ENCODE measurements at places on chromosomes 7 and 10.

DNA sequence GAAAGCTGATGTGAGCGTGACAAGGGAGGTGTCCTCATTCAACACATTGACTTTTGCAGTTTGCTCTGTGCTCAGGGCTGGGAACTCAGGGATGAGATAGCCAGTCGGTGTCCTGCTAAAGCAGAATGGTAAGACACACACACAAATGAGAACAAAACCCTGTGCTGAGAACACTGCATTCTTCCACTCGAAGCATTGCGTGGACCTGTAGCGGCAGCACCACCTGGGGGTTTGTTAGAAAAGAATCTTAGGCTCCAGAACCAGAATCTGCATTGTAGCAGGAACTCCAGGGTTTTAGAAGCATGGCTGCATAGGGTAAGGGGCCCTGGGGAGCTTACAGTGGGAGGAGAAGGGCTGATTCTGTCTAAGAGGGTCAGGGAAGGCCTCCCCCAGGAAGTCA lies 21.5 kb upstream of the OGDHL start:
- no peaks in the 10 kb centered on the region for H3K4me1 ChIP-seq
- no peak overlapping the region for H3K4me3 ChIP-seq
- H3K27ac ChIP-seq: no peak overlapping the region
- peaks cover 2% of the 10 kb centered on the region for H3K27me3 ChIP-seq
- no peaks in the 10 kb centered on the region for H3K36me3 ChIP-seq
- no peak for DNase-seq

- no peaks in the 10 kb centered on the region for H3K27me3 ChIP-seq
- peak overlapping the region; percentile 88 for H3K27ac ChIP-seq
- peaks cover 63% of the 10 kb centered on the region for H3K4me1 ChIP-seq
- H3K4me3 ChIP-seq: peak overlapping the region; percentile 75
- no peak for DNase-seq
Observed at GRCh38 chr7:55570939-55571338, 1.4 kb downstream of the VOPP1 start.

DNA sequence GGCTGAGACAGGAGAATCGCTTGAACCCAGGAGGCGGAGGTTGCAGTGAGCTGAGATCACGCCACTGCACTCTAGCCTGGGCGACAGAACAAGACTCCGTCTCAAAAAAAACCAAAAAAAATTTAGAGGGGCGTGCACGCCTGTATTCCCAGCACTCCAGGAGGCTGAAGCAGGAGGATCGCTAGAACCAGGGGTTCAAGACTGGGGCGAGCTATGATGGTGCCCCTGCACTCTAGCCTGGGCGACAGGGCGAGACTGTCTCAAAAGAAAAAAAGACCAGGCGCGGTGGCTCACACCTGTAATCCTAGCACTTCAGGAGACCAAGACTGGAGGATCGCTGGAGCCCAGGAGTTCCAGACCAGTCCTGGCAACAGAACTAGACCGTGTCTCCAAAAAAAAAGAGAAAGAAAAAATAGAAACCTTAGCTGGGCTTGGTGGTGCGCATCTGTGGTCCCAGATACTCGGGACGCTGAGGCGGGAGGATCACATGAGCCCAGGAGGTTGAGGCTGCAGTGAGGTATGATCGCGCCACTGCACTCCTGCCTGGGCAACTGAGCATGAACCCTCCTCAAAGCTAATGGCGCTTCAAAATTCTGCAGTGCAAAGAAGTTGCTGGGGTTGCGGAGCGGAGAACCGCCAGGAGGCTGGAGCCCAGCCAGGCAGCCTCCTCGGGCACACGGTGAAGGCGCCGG lies 382 bp upstream of the MBLAC1 start:
- H3K4me3 ChIP-seq: peak overlapping the region; percentile 68
- peaks cover 4% of the 10 kb centered on the region for H3K36me3 ChIP-seq
- peak overlapping the region; percentile 82 for H3K27ac ChIP-seq
- no peak for DNase-seq
- peaks cover 35% of the 10 kb centered on the region for H3K4me1 ChIP-seq
- no peaks in the 10 kb centered on the region for H3K27me3 ChIP-seq

- H3K27ac ChIP-seq: peak overlapping the region; percentile 34
- H3K36me3 ChIP-seq: no peaks in the 10 kb centered on the region
- no peak overlapping the region for H3K4me3 ChIP-seq
Observed at GRCh38 chr10:86799188-86799845, 42.9 kb downstream of the BMPR1A start.

GRCh38 chr10:63384001-63384400 lies 81.8 kb downstream of the JMJD1C start:
- H3K27me3 ChIP-seq: no peaks in the 10 kb centered on the region
- no peak for DNase-seq
- H3K36me3 ChIP-seq: no peaks in the 10 kb centered on the region
- no peaks in the 10 kb centered on the region for H3K4me1 ChIP-seq
- no peak overlapping the region for H3K4me3 ChIP-seq

DNA sequence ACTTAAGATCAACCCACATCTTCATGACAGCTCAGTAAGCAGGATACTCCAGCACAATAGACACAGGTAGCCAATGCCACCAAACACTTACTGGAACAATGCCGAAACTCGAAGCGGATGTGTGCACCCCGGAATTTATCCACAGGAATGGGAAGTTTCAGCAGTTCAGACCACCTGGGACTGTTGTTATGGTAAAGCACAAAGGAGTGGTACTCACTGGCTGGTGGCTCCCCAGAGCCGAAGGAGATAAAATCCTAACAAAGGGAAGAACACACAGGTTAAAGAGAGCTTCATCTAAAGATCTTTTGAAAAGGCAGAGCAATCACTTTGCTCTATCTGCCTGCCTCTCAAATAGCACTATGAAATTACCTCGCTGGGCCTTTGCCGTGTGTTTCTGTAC lies 305.9 kb downstream of the DOCK4 start:
- H3K4me1 ChIP-seq: no peaks in the 10 kb centered on the region
- H3K27me3 ChIP-seq: no peaks in the 10 kb centered on the region
- H3K36me3 ChIP-seq: peaks cover 5% of the 10 kb centered on the region
- H3K4me3 ChIP-seq: no peak overlapping the region
- H3K27ac ChIP-seq: no peak overlapping the region

DNA sequence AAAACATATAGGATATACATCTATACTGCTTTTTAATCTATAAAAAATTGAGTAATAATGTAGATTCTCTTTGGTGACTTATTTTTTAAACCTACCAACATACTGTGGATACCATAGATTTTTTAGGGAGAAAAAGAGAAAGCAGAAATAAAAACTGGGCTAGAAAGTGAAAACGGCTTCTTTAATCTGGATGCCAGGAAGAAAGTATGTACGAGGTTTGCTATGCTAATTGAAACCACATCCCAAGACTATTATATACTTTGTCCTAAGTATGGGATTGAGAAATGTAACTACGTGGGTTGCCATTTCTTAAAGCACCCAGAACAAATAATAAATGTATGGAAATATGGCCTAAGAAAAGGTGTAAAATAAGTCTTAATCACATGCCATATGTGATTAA lies 129.0 kb upstream of the NFE2L3 start:
- no peak overlapping the region for H3K27ac ChIP-seq
- no peaks in the 10 kb centered on the region for H3K4me1 ChIP-seq
- H3K36me3 ChIP-seq: no peaks in the 10 kb centered on the region
- no peaks in the 10 kb centered on the region for H3K27me3 ChIP-seq

GRCh38 chr10:110601581-110601980 lies 34.1 kb downstream of the SMC3 start:
- no peaks in the 10 kb centered on the region for H3K4me1 ChIP-seq
- H3K27me3 ChIP-seq: no peaks in the 10 kb centered on the region
- H3K36me3 ChIP-seq: peaks cover 64% of the 10 kb centered on the region
- H3K27ac ChIP-seq: no peak overlapping the region

GRCh38 chr7:3432911-3433310 lies 131.9 kb downstream of the SDK1 start:
- H3K4me3 ChIP-seq: no peak overlapping the region
- H3K36me3 ChIP-seq: no peaks in the 10 kb centered on the region
- H3K27ac ChIP-seq: no peak overlapping the region

- H3K36me3 ChIP-seq: no peaks in the 10 kb centered on the region
- H3K27me3 ChIP-seq: no peaks in the 10 kb centered on the region
- no peak for DNase-seq
- peaks cover 45% of the 10 kb centered on the region for H3K4me1 ChIP-seq
- H3K27ac ChIP-seq: no peak overlapping the region
- H3K4me3 ChIP-seq: no peak overlapping the region
Observed at GRCh38 chr7:148708026-148708885, 9.6 kb downstream of the CUL1 start.

DNA sequence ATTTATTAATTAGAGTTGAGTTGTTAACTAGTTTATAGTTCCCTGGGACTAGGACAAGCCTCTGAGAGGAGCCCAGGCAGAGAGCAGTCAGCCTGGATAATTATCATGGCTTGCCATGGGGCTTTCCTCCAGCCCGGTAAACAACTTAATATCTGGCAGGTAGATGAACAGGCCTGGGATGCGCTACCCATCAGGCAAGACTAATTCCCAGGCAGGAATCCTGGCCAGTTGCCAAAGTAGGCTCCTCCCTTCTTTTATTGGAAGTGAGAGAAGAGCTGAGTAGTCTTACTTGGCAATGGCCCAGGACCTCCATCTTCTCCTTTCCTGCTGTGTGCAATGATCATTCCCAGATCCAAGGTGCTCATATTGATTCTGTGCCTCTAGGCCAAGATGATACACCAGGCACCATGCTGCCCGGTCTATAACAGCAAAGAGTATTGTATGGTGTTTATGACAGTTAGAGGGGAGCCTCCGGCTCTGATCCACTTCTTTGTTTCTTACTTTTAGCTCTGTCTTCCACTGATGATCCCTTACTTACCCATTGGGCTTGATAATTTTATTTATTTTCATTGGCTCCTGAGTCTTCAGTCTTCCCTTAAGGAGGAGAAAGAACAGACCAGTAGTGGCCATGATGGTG lies 408.7 kb downstream of the REEP3 start:
- H3K36me3 ChIP-seq: no peaks in the 10 kb centered on the region
- DNase-seq: no peak
- no peak overlapping the region for H3K4me3 ChIP-seq
- H3K27me3 ChIP-seq: no peaks in the 10 kb centered on the region
- no peaks in the 10 kb centered on the region for H3K4me1 ChIP-seq

GRCh38 chr7:17446340-17446739 lies 147.9 kb downstream of the AHR start:
- no peaks in the 10 kb centered on the region for H3K36me3 ChIP-seq
- no peak overlapping the region for H3K4me3 ChIP-seq
- H3K27ac ChIP-seq: no peak overlapping the region
- no peaks in the 10 kb centered on the region for H3K27me3 ChIP-seq
- no peaks in the 10 kb centered on the region for H3K4me1 ChIP-seq
- DNase-seq: no peak

DNA sequence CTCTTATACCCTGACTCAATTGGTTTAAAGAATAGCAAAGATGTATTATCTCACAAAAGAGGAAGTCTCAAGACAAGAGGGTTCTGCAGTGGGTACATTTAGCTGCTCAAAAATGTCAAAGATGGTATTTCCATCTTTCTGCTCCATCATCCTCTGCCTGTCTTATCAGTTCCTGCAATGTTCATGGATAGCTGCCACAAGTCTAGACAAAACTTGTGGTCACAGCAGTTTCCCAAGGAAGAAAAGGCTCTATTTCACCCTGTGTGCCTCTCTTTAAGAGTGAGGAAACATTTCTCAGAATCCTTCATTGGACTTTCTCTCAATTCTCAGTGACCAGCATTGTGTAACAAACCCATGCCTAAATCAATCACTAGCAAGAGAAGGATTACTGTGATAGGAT lies 634.2 kb upstream of the AUTS2 start:
- H3K27me3 ChIP-seq: no peaks in the 10 kb centered on the region
- no peaks in the 10 kb centered on the region for H3K4me1 ChIP-seq
- H3K4me3 ChIP-seq: no peak overlapping the region
- no peak for DNase-seq

DNA sequence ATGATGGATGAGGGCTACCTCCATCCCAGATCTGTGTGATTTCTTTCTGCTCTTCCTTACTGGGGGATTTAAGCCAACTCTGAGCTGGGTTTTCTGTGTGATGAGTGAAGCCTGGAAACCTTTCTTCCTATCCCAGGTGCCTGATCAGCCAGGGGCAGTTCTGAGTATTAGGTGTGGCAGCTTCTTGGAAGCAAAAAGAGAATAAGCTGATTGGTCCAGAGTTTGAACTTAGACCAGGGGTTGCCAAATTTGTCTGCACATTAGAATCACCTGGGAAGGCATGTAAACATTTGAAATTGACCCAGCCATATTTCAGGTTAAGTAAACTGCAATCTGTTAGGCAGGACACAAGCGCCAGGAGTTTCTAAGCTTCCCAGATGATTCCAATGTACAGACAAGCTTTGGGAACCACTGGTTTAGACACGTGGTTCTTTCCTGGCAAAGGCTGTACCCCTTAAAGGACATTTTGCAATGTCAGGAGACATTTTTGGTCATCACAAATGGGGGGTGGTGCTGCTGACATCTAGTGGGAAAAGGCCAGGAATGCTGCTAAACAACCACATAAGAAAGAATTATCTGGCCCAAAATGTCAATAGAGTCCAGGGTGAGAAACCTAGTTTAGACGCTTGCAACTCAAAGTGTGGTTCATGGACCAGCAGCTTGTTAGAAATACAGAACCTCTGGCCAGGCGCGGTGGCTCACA lies 160.5 kb upstream of the GHITM start:
- no peak for DNase-seq
- no peaks in the 10 kb centered on the region for H3K36me3 ChIP-seq
- no peak overlapping the region for H3K27ac ChIP-seq
- H3K4me3 ChIP-seq: no peak overlapping the region

DNA sequence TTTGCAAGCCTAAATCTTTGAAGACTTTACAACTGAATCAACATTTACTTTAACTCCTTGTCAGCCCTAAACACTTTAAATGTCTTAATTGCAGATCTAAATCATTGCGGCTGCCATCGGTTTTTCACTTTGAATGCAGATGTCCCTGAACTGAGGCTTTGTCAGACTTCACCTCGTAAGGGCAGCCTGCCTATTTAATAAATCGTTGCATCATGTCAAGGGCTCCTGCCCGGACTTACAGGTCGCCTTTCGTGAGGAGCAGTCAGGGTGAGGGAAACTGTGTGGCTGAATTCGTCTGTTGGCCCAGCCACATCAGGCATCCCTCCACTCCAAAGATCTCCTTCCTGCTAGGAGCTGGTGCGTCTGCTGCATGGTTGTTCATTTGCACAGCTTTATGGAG lies 368.2 kb upstream of the NPVF start:
- no peaks in the 10 kb centered on the region for H3K27me3 ChIP-seq
- no peak overlapping the region for H3K4me3 ChIP-seq
- DNase-seq: no peak
- no peaks in the 10 kb centered on the region for H3K36me3 ChIP-seq
- H3K4me1 ChIP-seq: peaks cover 4% of the 10 kb centered on the region

- no peak overlapping the region for H3K27ac ChIP-seq
- H3K4me3 ChIP-seq: no peak overlapping the region
- H3K27me3 ChIP-seq: no peaks in the 10 kb centered on the region
Observed at GRCh38 chr10:86327954-86328725, 38.5 kb downstream of the GRID1 start.

DNA sequence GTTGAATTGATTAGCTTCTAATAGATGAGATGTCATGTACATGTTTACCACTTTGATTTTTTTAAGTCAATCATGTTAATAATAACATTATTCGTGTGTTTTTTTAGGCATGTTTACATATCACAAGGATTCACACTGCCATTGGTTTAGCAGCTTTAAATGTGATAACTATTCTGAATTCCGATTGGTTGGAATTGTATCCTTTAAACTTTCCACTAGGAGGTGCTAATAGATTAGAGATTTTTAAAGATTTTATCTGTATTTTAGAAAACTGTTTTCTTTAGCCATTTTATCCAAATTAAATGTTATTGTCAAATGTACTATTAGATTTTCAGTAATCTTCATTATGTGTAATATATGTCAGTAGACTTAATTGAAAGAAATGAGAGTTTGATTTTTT lies 83.2 kb downstream of the HECTD2 start:
- no peak overlapping the region for H3K4me3 ChIP-seq
- H3K27ac ChIP-seq: no peak overlapping the region
- no peaks in the 10 kb centered on the region for H3K36me3 ChIP-seq
- no peak for DNase-seq

GRCh38 chr7:48563334-48563733 lies 361.0 kb upstream of the CDC14C start:
- H3K4me1 ChIP-seq: no peaks in the 10 kb centered on the region
- H3K4me3 ChIP-seq: no peak overlapping the region
